Placental pericyte (primary cell): ENCODE measurements at places on chromosomes 4 and X. TPM values are rescaled to one million over a fixed set of nuclear protein-coding genes. Genes with fewer than 3 reads are reported as not detected.

Gene PNMA6A
- 0.29 and 1.5 TPM in 2 replicates for total RNA-seq

Gene RHOH
- 0.44 TPM in 1 of 2 replicates, not detected in the other for total RNA-seq

Gene RTL5
- total RNA-seq, result 1.4 and 2.4 TPM in 2 replicates

Gene DRD5
- not detected in 2 replicates for total RNA-seq

Gene FATE1
- total RNA-seq, result not detected in 2 replicates

Gene ERVMER34-1
- total RNA-seq, result 0.29 TPM in 1 of 2 replicates, not detected in the other

Gene TMPRSS11D
- not detected in 2 replicates for total RNA-seq

Gene GRK4
- 4.6 and 4.8 TPM in 2 replicates for total RNA-seq

Gene NPFFR2
- total RNA-seq, result 6.1 and 9.0 TPM in 2 replicates
